Glutamatergic neuron (in vitro differentiated cells): ENCODE measurements at places on chromosomes 5 and 9. TPM values are rescaled to one million over a fixed set of nuclear protein-coding genes. Genes with fewer than 3 reads are reported as not detected.

EHMT1 gene
- 162 TPM for total RNA-seq

UGT3A1 gene
- not detected for total RNA-seq

DNA sequence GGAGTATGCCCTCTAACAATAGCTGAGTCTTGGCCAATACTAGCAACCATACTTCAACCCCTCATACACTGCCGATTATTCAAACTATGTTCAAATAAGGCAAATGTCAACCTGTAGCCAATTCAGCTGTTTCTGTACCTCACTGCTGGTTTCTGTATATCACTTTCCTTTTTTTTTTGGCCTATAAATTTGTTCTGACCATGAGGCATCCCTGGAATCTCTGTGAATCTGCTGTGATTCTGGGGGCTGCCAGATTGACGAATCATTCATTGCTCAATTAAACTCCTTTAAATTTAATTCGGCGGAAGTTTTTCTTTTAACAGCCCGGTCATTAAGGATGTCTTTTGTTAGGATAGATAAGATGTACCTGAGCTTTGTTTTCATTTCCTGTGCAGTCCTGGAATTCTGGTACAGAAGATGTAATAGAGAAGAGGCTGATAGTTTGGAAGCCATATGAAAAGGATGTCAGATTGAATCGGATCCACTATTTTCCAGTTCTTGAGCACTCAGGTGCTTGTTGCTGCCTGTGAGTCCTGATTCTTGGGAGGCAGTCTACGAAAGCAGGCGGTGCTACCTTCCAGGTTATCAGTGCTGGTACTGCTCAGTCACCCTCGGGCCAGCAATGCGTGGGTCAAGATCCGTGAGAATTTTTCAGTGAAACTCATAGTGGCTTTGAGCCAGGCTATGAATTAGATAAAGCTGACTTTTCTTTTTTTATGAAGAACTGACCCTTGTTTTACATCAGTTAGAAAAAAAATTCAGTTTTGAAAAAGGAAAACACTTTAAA lies 106.2 kb upstream of the TUT7 start:
- DNase-seq, result no peak
- no peak overlapping the region for H3K4me3 ChIP-seq
- H3K36me3 ChIP-seq, result no peaks in the 10 kb centered on the region
- no peaks in the 10 kb centered on the region for H3K27me3 ChIP-seq

DNA sequence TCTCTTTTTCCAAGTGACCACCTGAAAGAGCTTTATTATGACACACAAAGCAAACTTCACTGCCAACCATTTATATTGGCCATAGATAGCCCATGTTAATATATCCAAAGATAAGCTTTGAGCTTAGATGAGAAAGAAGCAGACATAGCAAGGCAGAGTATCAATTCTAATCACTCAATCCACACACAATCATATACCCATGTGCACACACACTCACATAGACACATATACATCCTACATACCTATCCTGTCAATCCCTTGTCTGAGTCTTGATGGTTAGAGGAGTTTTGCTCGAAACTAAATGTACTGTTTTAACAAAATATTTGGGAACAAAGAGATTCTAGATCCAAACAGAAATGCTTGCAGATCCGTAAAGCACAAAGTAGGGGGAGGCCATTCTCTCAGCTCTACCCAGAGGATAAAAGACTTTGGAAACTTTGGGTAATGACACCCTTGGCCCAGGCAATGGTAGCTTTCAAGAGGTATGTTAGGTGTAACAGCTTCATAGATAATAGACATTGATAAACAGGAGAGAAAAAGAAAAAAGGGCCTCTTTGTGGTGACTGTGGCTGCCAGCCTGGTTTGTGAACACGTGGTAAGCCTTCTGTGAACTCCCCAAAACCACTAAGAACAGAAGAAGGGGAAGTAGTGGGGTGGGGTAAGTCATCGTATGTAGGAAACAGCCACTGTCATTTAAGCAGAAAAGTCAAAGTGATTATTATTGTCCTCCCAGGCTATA lies 121.6 kb downstream of the TLR4 start:
- no peaks in the 10 kb centered on the region for H3K36me3 ChIP-seq
- H3K4me3 ChIP-seq, result no peak overlapping the region
- no peak overlapping the region for H3K27ac ChIP-seq

DNA sequence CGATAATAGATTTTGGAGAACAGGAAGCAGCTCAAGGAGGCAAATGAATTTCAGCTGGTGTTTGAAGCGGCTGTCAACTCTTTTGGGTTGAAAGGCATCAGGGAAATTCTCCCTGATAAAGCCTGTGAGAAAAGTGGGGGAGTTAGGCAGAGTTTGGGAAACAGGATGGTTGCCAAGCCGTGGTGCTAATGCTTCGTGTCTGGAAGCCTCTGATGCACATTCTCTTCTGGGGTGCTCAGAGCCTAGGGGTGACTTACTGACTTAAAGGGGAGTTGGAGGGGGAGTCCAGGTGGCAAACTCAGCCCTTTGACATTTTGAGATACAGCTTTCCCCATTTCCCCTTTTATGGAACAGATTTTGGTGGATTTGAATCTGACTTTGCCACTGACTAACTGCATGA lies 202.5 kb upstream of the CLINT1 start:
- H3K27me3 ChIP-seq, result no peaks in the 10 kb centered on the region
- no peaks in the 10 kb centered on the region for H3K36me3 ChIP-seq
- peaks cover 2% of the 10 kb centered on the region for H3K4me1 ChIP-seq
- H3K27ac ChIP-seq, result no peak overlapping the region
- H3K4me3 ChIP-seq, result no peak overlapping the region

DNA sequence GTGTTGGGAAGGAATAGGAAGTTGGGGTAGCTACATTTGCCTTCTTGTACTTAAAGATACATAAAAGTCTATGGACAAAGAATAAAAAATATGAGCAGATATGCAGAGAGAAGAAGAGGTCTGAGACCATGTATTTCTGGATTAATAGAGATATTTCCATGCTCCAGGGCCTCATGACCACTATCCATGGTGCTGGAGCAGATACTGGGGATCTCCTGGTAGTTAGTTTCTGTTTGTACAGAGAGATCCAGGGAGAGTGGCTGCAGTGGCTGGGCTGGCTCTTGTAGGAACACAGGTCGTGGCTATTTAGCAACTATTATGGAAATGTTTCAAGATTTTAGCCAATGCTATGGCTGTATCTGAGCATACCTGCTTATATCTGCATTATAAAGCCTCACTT lies 184.2 kb upstream of the TMEM161B start:
- H3K36me3 ChIP-seq, result no peaks in the 10 kb centered on the region
- no peak overlapping the region for H3K27ac ChIP-seq
- no peak for DNase-seq

DNA sequence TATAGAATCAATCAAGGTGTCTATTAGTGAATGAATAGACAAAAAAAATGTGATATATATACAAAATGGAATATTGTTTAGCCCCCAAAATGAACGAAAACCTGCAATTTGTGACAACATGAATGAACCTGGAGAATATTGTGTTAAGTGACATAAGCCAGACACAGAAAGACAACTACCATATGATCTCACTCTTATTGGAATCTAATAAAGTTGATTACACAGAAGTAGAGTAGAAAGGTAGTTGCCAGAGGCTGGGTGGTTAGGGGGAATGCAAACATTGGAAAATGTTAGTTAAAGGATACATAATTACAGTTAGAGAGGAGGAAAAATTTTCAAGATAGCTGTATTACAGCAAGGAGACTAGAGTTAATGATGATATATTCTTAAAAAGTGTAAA lies 1962.3 kb downstream of the EFNA5 start:
- H3K4me1 ChIP-seq, result no peaks in the 10 kb centered on the region
- H3K27me3 ChIP-seq, result no peaks in the 10 kb centered on the region
- no peak overlapping the region for H3K27ac ChIP-seq

- no peak overlapping the region for H3K27ac ChIP-seq
- H3K27me3 ChIP-seq, result no peaks in the 10 kb centered on the region
- H3K36me3 ChIP-seq, result no peaks in the 10 kb centered on the region
- no peak overlapping the region for H3K4me3 ChIP-seq
- no peaks in the 10 kb centered on the region for H3K4me1 ChIP-seq
Measured at GRCh38 chr9:76534026-76534425, 75.0 kb downstream of the GCNT1 start.

DNA sequence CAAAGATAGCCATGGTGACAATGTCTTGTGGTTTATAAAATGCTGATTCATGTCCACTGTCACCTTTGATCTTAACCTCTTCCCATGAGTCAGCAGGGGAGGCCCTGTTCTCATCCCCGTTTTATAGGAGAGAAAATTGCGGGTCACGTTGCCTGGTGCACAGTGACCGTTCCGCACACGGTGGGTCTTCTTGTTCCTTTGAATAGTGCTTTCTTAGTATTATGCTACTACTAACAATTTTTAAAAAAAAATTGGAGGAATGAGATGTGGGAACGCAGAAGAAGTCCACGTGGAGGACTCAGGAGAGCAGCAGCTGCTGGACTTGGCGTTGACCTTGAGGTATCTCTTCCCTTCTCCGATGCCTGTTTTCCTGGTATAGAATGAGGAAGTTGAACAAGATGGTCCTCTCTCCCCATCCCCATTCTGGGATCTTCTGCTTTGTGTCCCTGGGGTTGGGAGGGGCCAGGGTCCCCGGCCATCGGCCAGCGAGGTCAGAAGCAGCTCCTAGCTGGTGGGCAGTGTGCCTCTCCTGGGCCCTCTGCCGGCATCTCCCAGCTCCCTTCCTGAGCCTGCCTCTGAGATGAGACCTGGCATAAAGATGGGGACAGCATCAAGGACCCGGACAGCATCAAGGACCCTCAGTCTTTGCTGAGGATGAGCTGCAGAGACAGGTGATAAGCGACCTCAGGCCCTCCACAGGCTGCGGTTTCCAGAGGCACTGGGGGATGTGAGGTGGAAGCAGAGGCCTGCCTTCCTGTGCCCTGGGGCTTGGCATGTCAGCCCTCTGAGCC lies 143.9 kb downstream of the C9orf50 start:
- no peaks in the 10 kb centered on the region for H3K36me3 ChIP-seq
- no peaks in the 10 kb centered on the region for H3K27me3 ChIP-seq
- no peak overlapping the region for H3K27ac ChIP-seq
- H3K4me3 ChIP-seq, result no peak overlapping the region
- no peak for DNase-seq

DNA sequence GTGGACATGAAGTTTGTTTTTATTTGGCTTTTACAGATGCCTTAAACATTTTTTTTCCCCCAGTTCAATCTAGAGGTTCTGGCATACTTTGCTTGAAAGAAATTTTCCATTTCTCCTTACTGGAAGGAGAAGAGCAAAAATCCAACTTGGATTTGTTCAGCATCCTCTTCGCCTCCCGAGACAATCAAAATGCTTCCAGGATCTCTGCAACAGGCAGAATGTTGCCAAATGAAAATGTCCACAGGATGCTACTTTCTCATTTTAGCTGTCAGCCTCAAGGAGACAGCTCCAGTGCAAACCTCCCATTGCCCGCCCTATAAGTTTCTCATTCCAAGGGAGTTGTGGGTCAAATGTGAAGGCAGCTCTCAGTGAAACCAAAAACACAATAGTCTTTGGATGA lies 1972.1 kb downstream of the MAT2B start:
- H3K36me3 ChIP-seq, result no peaks in the 10 kb centered on the region
- H3K4me3 ChIP-seq, result no peak overlapping the region
- peaks cover 2% of the 10 kb centered on the region for H3K4me1 ChIP-seq
- no peak overlapping the region for H3K27ac ChIP-seq
- H3K27me3 ChIP-seq, result no peaks in the 10 kb centered on the region

DNA sequence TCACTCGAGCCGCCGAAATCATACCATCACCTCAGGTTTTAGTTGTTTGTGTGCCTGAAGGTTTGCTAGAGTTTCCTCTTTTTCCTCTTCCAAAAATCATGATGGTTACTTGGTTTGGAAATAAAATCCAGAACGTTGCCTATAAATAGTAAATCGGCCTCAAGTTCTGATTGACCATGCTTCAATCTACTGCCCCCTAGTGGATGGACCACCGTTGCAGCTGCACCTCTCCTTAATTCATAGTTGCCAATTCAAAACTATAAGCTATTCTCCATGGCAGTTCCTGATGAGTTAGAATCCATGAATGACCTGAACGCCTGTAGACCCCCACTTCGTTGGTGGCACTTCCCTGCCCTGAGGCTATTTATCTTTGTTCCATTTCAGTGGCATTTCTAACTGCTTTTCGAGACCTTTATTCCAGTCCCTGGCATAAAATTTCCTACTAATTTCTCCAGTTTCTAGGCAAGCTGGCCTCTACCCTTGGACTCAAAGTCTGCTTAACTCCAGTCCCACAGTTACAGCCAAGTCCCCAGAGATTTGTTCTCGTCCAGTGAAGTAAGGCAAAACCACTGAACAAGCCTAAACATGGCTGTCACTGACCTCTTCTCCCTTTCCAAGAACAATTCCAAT lies 422.6 kb downstream of the EFNA5 start:
- peak; percentile 78 for DNase-seq
- H3K36me3 ChIP-seq, result no peaks in the 10 kb centered on the region
- H3K4me3 ChIP-seq, result no peak overlapping the region
- H3K27ac ChIP-seq, result peak overlapping the region; percentile 56
- no peaks in the 10 kb centered on the region for H3K27me3 ChIP-seq

- peaks cover under 1% of the 10 kb centered on the region for H3K36me3 ChIP-seq
- no peak for DNase-seq
- peak overlapping the region; percentile 97 for H3K27ac ChIP-seq
- no peak overlapping the region for H3K4me3 ChIP-seq
- peaks cover 9% of the 10 kb centered on the region for H3K27me3 ChIP-seq
Measured at GRCh38 chr5:96331210-96331609, 101.8 kb downstream of the PCSK1 start.

DNA sequence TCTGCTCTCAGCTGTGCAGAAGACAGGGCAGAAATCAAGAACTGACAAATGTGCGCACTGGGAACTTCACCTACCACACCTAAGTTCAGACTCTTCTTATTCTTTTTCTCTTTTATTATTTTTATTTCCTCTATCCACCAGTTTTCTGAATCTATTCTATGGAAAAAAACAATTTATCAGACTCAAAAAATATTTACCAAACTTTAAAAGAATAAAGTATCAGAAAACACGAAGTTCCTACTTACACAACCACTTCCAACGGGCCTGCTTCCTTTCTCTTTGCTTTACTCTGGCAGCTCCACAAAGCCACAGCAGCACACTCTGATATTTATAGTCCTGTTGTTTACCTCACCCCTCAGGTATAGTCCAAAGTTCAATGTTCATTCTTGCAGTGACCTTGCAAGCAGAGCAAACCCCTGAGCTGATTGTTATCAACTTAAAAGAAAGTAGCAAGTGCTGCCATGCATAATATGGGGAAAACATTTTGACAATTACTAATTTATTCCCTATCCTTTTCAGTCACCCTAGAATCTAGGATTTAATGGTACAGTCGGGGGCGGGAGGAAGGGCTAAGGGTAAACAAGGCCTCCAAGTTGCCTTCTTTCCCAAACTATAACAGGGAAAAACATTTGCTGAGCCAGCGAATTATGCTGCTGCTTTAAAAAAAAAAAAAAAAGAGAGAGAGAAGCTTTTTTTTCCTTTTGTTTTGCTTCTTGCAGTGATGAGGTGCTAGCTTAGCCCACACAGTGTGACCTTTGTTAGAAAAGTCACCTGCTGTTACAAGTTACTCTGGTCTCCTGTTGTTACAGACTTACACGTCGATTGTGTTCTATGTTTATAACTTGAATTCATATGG lies at the start of gene SELENOP:
Gene SELENOP, minus strand, starts transcription at position 302 of the 856 bp plus-strand sequence. CDS start 3,539 bp downstream, outside the sequence.
- no peaks in the 10 kb centered on the region for H3K36me3 ChIP-seq
- H3K27me3 ChIP-seq, result no peaks in the 10 kb centered on the region
- H3K27ac ChIP-seq, result no peak within 1 kb of the TSS
- no peak for DNase-seq

- H3K36me3 ChIP-seq, result peaks cover 4% of the 10 kb centered on the region
- H3K27ac ChIP-seq, result no peak overlapping the region
- no peaks in the 10 kb centered on the region for H3K27me3 ChIP-seq
- DNase-seq, result no peak
- H3K4me3 ChIP-seq, result no peak overlapping the region
- H3K4me1 ChIP-seq, result peaks cover 7% of the 10 kb centered on the region
Measured at GRCh38 chr5:71971862-71972261, 135.4 kb upstream of the MAP1B start.
